ENCODE measurements at places on chromosomes 5 and 9. TPM values are rescaled to one million over a fixed set of nuclear protein-coding genes. Genes with fewer than 3 reads are reported as not detected.

Gene RGS7BP
- polyA plus RNA-seq = 16.1 TPM

Gene LYRM7
- polyA plus RNA-seq = 20.1 TPM

DNA sequence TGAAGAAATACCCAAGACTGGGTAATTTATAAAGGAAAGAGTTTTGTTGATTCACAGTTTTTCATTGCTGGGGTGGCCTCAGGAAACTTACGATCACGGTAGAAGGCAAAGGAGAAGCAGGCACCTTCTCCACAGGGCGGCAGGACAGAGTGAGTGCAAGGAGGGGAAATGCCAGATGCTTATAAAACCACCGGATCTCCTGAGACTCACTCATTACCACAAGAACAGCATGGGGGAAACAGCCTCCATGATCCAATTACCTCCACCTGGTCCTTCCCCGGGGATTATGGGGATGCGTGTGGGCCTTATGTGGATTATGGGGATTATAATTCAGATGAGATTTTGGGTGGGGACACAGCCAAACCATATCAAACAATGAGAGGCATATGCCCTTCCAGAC, 18.5 kb upstream of the RORB start:
- no peak for DNase-seq

Gene FLT4
- not detected for polyA plus RNA-seq

Gene RAPGEF1
- polyA plus RNA-seq = 70.5 TPM

- no peak for DNase-seq
Measured at GRCh38 chr9:98567540-98568233, 141.0 kb downstream of the GABBR2 start.

Gene MOB3B
- polyA plus RNA-seq = 7.3 TPM

DNA sequence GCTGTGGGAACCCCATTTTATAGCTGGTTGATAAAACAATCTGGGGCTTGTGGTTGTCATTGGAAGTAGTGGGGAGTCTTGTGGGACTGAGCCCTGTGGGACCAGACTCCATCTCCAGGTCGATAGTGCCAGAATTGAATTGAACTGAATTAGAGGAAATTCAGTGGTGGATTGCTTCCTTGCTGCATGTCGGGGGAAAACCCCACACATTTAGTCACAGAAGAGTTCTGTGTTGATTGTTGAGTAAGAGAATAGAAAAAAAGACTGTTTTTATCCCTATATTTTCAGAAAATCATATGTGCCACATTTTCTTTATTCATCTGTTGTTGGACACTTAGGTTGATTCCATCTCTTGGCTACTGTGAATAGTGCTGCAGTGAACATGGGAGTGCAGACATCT, 209.7 kb downstream of the ARHGEF28 start:
- no peak for DNase-seq

Gene PCDHGC5
- not detected for polyA plus RNA-seq

Data from muscle of arm (tissue), 14 donors.